ENCODE measurements at places on chromosomes 11 and 22.

- DNase-seq = no peak
Measured at GRCh38 chr22:37137903-37138665, 11.6 kb downstream of the IL2RB start.

DNA sequence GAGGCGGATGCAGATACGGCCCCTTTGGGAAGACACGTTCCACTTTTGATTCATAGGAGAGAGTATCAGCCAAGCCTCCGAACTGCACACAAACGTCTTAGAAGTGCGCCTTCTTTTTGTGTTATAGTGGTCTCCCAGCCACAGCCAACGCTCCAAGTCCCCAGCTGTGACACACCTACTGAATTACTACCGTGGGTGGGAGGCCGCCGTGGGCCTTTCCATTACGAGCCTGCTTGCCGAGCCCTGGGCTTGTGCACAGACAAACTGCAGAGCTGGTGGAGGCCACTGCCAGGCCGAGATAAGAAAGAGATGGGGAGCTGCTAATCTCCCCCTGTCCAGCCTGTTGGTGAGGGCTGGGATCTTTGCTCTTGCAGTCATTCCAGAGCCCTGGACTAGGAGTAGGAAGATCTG lies 761 bp downstream of the HMBS start:
- peak; percentile 79 for DNase-seq

GRCh38 chr11:61125310-61125684 lies 23.0 kb downstream of the CD5 start:
- no peak for DNase-seq

DNA sequence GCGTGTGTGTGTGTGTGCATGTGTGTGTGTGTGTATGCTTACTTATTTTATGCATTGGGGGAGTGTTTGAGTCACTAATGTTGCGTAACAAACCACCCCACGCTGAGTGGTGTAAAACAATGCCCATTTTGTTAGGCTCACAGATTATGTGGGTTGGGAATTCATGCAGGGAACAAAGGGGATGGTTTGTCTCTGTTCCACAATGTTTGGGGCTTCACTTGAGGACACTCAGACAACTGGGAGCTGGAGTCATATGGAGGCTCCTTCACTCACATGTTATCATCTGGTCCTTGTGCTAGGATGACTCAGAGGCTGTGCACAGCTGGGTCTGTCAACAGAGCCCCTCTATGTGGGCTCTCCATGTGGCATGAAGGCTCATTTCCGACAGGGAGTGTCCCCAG lies 51.3 kb upstream of the LARGE1 start:
- DNase-seq = no peak

DNA sequence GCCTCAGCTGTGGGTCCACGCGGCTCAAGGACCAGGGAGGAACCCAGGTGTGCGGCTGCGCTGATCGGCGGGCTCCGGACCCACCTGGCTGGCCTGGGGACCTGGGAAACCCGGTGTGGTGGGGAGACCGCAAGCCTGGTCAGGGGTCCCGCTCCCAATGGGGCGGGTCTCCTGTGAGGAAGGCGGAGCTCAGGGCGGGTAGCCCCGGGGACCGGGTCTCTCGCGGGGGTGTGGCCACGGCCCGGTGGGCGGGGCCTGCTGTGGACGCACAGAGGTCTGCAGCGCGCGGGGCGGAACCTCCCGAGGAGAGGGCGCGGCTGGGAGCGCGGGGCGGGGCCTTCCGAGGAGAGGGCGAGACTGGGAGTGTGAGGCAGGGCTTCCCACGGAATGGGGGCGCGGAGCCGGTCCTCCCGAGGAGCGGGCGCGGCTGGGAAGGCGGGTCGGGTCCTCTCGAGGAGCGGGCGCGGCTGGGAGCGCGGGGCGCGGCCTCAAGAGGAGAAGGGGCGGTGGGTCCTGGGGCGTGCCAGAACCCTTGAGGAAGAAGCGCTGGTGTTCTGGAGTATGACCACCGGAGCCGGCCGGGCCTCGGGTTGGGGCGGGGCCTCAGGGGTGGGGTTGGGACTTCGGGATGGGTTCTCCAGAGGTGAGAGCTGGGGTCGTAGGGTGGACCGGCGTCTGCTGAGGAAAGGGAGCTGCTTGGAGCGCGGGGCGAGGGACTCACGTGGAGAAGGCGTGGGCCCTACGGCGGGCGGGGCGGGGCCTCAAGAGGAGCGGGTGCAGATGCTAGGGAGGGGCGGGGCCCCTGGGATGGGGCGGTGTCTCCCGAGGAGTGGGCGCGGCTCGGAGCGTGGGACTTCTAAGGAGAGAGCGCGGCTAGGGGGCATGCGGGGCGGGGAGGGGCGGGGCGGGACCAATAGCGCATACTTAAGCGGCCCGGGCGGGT lies 20.8 kb downstream of the DGCR6L start:
- DNase-seq = peak; percentile 97

- no peak for DNase-seq
Measured at GRCh38 chr11:113562981-113563461, 87.8 kb upstream of the DRD2 start.

GRCh38 chr11:115267871-115268270 lies 236.3 kb downstream of the CADM1 start:
- no peak for DNase-seq

DNA sequence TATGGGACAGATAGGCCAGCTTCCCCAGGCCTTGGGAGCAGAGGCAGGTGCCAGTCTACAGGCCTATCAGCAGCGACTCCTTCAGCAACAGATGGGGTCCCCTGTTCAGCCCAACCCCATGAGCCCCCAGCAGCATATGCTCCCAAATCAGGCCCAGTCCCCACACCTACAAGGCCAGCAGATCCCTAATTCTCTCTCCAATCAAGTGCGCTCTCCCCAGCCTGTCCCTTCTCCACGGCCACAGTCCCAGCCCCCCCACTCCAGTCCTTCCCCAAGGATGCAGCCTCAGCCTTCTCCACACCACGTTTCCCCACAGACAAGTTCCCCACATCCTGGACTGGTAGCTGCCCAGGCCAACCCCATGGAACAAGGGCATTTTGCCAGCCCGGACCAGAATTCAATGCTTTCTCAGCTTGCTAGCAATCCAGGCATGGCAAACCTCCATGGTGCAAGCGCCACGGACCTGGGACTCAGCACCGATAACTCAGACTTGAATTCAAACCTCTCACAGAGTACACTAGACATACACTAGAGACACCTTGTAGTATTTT lies 26.6 kb upstream of the L3MBTL2 start:
- no peak for DNase-seq

DNA sequence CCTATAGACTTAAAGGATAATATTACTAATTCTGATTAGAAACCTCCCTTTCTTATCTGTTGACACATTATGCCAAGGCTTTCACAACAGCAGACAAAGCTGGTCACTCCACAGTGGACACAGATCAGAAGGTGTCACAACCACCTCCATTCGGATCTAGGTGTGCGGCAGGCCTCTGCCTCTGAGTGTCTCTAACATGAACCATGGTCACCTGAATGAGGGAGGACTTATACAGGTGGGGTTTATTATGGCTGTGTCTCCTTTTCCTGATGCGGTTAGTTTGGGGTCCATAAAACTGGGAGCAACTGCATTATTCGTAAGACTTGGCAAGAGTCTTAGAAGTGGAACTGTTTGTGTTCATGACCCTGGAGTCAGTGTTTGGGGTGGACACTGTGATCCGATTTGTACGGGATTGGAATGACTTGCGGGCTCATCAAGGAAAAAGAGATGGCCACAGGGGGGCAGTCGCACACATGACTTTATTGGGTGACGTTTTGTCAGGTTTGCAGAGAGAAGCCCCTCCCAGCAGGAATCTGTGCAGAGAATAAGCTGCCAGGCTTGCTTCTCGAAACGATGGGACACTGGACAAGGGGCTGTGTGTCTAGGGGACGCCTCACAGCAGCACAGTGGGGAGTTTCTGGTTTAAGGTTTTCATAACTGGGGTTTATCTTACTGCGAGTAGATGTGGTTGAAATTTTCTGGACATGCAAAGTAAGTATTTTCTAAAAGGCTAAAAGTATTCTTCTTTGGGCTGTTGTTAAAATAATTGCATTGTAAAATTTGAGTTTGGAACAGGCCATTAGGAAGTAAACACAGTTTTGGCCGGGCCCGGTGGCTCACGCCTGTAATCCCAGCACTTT lies 90.6 kb downstream of the GAB4 start:
- DNase-seq = peak; percentile 80

All from activated effector memory CD4-positive, alpha-beta T cell treated with anti-CD3 and anti-CD28 coated beads, Interleukin-2, amount 50 U/mL, for 16 hours (primary cell).